ENCODE measurements at places on chromosomes 5 and 9.

DNA sequence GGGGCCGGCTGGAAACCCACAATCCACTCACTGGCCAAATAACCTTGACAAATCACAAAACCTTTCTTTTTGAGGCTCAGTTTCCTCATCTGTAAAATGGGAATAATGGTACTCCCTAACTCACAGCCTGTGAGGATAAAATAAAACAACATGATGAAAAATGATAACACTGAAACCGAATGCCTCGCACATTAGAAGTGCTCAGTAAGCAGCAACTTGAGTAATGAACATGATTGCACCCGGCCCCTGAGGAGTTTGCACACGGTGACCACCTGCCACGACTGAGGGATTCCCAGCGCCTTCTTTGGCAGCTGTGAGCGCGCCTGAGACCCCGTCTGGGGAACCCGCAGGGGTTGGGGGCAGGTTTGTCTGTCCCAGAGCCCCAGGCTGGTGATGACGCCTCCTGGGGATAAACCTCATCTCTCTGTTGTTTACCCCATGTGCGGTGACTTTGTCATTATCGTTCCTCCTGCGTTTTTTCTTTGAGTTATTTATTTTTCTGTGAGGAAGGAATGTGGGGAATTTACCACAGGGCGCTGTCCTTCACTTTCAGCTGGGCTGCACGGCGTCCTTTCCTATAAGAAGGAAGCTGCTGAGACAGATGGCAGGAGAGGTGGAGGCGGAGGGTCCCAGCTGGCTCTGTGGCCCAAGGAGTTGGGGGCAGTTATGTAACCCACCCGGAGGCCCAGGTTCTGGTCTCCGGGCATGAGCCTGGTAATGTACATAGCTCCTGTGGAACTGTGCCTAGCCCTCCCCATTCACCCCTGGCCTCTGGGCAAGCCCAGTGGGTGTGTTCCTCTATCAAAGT is 3.0 kb upstream of the SYNPO start:
- H3K27me3 ChIP-seq, result no peaks in the 10 kb centered on the region
- peak overlapping the region; percentile 30 for H3K4me3 ChIP-seq
- H3K4me1 ChIP-seq, result peaks cover 65% of the 10 kb centered on the region
- peak; percentile 92 for DNase-seq

GRCh38 chr9:111857555-111858211 is 38.9 kb upstream of the UGCG start:
- H3K4me3 ChIP-seq, result no peak overlapping the region
- peaks cover 11% of the 10 kb centered on the region for H3K4me1 ChIP-seq
- peak; percentile 23 for DNase-seq
- H3K27ac ChIP-seq, result no peak overlapping the region

DNA sequence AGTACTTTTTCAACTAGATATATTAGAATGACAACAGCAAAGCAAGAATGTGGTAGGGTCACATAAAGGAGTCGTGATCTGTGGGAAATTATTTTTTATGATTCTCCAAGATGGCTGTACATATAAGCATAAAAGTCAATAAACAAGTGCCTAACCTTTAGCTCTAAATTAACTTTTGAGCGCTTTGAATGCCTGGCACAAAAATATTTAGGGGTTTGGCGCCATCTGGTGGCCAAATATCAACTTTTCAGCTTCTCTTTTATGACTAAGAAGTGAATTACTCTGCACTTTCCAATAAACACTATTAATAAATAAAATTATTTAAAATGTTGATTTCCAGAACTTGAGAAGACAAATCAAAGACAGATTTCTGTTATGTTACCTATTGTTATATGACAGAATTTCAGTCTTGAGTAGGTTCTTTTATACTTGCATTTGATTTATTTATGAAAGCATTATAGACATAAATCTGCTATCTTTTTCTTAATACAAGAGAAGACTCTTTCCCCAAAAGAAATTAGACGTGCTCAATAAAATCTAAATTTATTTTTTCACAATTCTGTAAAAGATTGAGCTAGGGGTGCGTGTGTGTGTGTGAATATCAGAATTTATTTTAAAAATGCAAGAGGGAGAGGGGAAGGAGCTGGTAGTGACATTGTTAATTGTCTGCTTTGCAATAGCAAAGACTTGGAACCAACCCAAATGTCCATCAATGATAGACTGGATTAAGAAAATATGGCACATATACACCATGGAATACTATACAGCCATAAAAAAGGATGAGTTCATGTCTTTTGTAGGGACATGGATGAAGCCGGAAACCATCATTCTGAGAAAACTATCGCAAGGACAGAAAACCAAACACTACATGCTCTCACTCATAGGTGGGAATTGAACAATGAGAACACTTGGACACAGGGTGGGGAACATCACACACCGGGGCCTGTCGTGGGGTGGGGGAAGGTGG is 36.7 kb upstream of the ARRDC3 start:
- H3K36me3 ChIP-seq, result no peaks in the 10 kb centered on the region
- H3K4me3 ChIP-seq, result no peak overlapping the region
- H3K4me1 ChIP-seq, result no peaks in the 10 kb centered on the region
- H3K27me3 ChIP-seq, result no peaks in the 10 kb centered on the region

DNA sequence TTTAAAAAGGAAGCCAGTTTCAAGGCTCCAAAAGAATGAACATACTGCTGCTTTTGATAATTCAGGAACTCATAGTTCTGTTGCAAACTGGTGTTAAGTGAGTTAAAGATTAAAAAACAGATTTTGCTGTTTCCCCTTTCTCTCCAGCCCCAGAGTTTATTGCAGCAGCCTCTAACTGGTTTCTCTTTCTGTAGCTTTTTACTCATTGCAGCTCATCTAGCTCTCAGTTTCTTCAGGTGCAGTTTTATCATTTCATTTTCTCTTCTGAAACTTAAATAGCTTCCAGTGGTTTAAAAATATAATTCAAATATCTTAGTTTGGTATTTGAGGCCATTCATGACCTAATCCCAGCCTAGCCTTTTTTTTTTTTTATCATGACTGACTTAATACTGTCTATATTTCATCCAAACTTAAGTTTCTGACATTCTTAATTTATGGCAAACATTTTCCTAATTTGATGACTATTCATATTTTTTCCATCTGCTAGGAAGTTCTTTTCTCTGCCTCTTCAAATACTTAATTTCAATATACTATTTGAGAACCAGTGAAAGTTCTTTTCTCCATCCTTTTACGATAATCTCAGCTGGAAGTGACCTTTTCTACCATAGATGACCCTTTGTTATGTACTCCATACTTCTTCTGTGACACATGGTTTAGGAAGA is 252.7 kb upstream of the GRIA1 start:
- no peaks in the 10 kb centered on the region for H3K4me1 ChIP-seq
- no peak overlapping the region for H3K27ac ChIP-seq
- no peak overlapping the region for H3K4me3 ChIP-seq
- H3K36me3 ChIP-seq, result no peaks in the 10 kb centered on the region

DNA sequence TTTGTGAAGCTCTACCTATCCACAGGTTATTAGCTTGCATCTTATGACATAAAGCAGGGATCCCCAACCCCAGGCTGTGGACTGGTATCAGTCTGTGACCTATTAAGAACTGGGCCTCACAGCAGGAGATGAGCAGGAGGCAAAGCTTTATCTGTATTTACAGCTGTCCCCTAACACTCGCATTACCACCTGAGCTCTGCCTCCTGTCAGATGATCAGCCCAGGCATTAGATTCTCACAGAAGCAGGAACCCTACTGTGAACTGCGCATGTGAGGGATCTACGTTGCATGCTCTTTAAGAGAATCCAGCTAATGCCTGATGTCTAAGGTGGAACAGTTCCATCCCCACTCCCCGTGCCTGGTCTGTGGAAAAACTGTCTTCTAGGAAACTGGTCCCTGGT is 19.7 kb downstream of the FBXW11 start:
- H3K4me3 ChIP-seq, result no peak overlapping the region
- DNase-seq, result no peak
- no peaks in the 10 kb centered on the region for H3K36me3 ChIP-seq

DNA sequence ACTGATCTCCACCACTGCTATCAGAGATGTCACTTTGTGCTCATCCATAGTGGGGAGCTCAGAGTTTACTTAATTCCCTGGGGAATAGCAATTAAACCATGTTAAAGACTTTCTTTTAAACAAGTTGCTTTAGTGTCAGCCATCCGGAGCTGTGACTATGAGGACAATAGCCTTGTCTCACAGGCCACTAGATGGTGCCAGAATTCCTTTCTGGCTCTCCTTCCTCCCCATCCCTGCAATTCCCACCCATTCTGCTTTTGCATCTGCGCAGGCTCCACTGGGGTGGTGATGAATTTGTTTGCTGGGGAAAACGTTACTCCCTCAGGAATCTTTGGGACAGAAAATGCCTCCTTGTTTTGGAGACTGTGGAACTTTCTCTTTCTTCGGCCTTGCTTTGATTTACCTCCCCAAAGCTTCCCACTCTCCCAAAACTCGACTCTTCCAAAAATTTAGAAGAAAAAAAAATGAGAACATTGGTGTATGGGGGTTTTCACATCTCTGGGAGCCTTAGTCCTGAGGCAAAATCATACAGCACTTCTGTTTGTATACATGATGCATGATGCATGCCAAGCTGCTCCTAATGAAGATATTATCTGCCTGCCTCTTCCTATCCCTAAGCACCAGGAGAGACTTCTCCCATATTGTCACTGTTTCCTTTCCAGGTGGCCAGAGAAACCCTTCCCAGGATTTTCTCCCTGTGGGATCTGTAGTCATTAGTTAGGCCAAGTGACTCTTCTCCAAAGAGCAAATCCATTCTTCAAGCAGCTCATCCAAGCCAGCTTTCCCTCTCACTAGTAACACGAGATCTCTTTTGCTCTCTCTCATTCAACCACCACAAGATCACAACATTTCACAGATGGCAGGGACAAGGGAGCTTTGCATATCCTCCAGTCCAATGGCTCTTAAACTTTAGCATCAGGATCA is 466.1 kb downstream of the TLR4 start:
- no peak overlapping the region for H3K27ac ChIP-seq
- H3K4me3 ChIP-seq, result no peak overlapping the region
- H3K36me3 ChIP-seq, result no peaks in the 10 kb centered on the region
- no peaks in the 10 kb centered on the region for H3K4me1 ChIP-seq
- peak; percentile 69 for DNase-seq

GRCh38 chr5:34706084-34706483 is 50.0 kb downstream of the RAI14 start:
- H3K27ac ChIP-seq, result peak overlapping the region; percentile 43
- peaks cover 51% of the 10 kb centered on the region for H3K4me1 ChIP-seq
- no peak overlapping the region for H3K4me3 ChIP-seq
- peak; percentile 63 for DNase-seq
